ENCODE measurements at places on chromosomes 7 and 10.

- DNase-seq: no peak
Observed at GRCh38 chr10:70584366-70584765, 18.2 kb downstream of the PRF1 start.

DNA sequence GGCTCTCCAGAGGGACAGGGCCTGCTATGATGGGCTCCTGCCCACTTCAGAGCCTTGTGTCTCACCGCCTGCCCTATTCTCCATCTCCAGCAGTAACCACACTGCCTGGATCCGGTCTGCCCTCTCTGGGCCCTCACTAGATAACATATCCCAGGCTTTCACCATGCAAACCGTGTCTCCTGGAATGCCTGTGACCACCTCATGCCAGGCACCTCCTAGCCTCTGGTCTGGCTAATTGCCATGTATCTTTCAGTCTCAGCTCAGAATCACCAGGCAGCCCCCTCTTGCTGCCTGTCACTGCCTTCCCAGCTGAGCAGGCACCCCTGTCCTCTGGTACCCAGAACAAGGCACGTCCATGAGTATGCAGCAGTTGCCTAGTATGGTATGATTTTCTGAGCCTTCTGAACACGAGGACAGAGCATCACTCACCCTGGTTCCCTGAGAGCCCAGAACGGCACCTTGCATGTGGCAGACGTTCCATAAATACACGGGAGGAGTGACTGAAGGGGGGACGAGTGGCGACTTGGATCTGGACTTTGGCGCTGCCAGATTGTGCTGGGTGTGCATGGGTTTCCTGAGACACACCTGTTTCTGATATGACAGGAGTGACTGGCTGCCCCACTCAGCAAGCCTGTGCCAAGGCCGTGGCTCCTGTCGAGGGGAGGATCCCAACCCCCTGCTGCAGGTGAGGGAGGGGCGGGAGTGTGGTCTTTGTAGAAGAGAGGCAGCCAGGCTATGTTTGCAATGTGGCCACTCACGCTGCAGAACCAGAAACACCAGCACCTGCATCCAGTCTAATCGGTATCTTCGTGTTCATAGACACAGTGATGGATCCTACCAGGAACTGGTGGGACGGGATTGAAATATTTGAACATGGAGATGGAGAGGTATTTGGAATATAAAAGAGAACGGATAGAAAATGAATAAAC, 95.2 kb downstream of the VOPP1 start:
- DNase-seq: no peak

GRCh38 chr7:17534348-17534747, 235.9 kb downstream of the AHR start:
- no peak for DNase-seq

DNA sequence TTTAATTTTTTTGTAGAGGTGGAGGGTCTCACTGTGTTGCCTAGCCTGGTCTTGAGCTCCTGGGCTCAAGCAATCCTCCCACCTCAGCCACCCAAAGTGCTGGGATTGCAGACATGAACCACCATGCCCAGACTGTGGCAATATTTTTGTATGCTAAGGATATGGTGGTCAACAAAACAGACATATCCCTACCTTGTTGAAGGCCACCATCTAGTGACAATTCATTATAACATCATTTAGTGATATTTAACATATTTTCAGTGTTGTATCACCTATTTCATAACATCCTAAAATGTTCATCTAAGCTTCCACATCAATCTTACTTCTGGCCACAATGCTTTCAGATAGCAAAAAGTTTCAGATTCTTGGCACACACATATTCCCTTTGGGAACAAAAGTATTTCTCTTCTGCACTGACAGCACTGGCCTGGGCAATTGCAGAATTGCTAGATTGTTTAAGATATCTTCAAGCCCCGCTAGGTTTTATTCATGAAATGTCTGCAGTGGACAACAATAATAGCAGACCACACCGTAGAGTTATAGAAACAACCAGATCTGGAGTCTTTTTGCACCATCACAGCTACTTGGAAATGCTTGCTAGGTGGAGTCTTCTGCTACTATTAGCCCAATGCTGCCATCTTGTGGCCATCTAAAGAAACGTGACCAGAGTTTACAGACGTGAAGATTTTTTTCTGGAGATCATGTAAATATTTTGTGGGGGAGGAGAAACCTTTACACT, 58.4 kb downstream of the DNAJC12 start:
- DNase-seq: peak; percentile 78

DNA sequence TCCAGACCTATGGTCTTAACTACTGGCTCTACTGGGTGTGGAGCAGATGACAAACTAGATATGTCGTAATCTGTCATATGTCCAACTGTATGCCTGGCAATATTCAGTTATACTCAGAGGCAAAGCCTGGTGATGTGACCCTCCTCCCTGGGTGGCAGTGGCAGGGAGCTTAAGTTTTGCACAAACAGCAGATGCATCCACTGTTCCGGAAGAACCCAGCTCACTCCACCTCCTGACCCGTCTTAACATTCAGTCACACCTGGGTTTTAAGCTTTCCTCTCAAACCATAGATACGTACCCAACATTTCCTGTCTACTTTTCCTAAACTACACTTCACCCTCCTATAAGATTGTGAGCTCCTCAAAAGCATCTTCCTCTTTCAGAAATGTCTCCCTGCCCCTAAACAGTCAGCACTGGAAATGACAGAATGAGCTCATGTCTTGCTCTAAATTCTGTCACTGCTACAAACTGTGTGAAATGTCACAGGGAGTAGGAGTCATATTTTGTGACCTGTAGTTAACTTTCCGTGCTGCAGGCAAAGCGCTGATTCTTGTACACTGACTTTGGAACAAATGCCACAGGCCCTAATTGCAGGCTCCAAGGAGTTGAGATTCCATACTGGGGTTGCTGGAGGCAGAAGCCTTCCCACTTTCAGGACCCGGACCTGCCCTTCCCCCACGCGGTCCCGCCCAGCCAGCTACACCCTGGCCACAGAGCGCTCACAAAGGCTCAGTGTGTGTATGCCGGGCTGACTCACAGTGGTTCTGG, 23.9 kb downstream of the SCD start:
- DNase-seq: peak; percentile 86

- DNase-seq: no peak
Observed at GRCh38 chr10:515674-516073, 173.8 kb downstream of the DIP2C start.

DNA sequence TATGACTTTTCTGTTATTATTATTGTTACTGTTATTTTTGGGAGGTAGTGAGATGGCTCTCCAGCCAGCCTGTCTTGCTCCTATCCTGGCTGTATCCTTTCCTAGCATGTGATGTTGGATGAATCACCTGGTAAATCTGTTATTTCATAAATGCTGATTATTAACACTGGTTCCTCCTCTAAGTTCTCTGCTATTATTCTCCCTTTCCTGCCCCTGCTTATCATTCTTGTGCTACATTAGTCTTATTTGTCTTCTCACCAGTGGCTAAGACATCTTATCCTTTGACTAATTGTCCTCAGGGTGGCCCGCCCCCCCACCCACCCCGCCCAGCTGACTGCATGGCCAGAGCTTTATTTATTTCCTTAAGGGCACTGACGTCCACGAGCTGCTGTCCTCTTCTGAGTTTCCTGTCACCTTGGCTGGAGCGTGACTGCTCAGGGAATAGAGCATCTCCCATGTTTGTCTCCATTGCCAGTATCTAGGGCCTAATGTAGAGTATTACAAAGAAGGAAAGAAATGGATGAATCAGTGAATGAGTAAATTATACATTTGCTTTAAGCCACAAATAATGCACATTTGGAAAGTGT, 110.1 kb upstream of the KLF6 start:
- no peak for DNase-seq

GRCh38 chr10:33377658-33378025, 43.2 kb upstream of the NRP1 start:
- DNase-seq: peak; percentile 20

GRCh38 chr10:7314170-7314569, 96.7 kb downstream of the SFMBT2 start:
- no peak for DNase-seq

DNA sequence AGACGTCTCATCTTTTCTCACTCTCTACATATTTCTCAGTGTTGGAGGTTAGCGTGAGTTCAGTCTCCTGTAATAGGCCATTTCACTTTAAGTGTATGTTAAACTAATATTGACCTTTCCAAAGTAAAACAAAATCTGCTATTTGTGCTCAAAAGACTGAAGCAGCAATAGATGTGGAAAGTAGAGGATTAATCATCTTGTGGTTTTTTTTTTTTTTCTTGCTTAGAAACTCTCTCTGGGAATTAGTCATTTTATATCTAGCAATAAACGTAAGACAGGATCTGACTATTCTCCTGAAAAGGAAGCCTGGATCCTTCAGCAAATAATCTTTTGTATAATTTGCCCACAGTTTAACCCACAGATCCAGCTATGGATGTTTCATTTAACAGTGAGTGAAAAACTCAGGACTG, 81.7 kb downstream of the NRP1 start:
- DNase-seq: peak; percentile 80

DNA sequence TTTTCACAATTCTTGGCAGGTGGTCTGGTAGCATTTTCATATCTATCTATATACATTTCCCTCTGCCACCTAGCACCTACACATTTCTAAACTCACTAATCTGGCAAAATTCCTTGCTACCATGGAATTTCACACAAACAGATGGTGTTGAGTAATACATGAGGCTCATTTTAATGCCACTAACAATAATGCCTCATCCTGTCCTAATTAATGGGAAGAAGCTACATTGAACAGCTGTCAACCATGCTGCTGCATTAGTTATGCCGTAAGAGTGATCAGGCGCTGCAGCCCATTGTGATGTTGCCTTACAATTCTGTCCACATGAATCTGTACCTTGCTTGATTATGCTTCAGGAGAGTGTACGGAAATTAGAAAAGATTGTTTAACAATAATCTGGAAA, 23.2 kb downstream of the COL1A2 start:
- DNase-seq: no peak

DNA sequence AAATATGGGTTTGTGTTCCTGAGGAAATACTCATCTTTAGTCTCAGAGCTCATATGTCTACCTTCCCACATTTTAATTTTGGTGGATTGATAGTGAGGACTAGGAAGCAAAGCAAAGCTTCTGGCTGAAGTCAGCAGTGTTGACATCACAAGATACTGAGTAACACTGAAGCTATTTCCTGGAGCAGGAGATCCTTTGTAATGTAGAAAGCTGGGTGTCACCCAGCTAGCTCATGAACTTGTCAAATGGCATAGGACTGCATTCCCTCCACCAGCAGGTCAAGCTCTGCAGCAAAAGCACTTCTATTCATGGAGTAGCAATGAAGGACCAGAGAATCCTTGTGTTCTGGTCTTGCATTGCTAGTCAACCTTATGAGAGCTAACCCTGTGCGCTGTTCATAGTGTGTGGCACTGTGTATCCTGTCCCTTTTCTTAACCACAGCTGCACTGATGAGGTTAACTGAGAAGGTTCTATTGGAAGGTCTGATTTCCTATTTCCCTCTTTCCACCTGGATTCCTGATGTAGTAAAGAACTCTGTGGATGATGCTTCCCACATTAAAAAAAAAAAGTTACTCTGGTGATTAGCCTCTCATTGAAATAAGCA, 94.8 kb upstream of the ZNF804B start:
- no peak for DNase-seq

GRCh38 chr10:5168897-5169420, 16.0 kb downstream of the AKR1C8 start:
- DNase-seq: no peak

GRCh38 chr10:18059826-18060559, 80.2 kb upstream of the CACNB2 start:
- no peak for DNase-seq

- no peak for DNase-seq
Observed at GRCh38 chr10:72682638-72683037, 9.3 kb upstream of the MCU start.

GRCh38 chr7:108794466-108794865, 224.8 kb downstream of the DNAJB9 start:
- no peak for DNase-seq

DNA sequence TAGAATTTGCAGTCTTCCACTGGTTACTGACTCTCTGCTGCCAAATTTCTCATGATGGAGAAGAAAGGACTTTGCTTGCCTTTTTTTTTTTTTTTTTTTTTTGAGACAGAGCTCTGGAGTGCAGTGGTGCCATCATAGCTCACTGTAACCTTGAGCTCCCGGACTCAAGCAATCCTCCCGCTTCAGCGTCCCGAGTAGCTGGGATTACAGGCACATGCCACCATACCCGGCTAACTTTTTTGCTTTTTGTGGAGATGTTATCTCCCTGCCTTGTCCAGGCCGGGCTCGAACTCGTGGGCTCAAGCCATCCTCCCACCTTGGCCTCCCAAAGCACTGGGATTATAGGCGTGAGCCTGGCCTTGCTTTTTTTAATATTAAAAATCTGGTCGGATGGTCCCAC, 6.2 kb downstream of the INSIG1 start:
- no peak for DNase-seq

- DNase-seq: no peak
Observed at GRCh38 chr10:33198610-33199009, 135.9 kb downstream of the NRP1 start.

DNA sequence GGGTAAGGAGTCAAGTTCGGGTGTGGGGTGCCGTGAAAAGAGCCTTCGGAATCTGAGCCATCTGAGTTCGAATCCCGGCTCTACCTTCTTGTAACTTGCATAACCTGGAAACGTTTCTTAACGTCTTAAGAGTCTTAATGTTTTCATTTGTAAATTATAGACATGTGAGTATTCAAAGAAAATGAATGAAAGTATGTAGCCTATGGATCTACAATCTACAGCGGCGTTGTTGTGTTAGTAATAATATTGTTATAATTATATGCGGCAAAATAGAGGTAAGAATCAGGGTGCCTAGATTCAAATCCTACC, 559 bp downstream of the VTI1A start:
- no peak for DNase-seq

GRCh38 chr7:25626451-25627131, 398.3 kb upstream of the NPVF start:
- DNase-seq: no peak

DNA sequence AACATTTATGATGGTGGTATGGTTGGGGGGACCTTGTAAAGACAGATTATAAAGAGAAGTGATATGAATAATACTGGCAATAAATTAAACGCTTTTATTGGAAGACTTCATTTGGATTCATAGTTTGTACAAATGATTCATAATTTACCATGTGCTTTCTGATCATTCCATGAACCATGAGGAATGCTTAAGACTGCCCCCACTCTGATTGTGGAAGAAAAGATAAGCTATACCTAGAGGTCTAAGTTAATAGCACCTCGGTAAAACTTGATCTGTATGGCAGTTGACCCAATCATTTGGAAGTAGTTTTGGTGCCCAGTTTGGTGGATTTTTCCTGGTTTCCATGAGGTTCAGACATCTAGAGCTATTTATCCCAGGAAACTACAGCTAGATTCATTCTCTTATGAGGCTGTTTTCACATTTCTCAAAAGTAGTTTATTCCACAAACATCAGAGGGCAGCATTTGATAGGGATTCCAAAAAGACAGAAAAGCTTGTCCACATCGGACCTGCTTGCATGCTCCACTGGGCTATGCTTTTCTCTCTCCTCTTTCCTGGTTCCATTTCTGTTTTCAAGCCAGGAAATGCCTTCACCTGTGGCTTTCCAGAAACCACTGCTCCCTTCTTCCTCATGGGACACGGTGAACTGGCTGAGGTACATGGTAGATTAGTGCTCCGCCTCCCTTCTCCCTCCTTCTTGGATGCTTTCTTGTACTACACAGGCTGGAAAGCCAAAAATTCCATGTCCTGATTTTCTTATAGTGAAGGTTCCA, 29.2 kb downstream of the TFAM start:
- DNase-seq: peak; percentile 74

GRCh38 chr10:5968037-5968680, 9.2 kb downstream of the IL15RA start:
- no peak for DNase-seq
